ENCODE measurements at places on chromosomes 5 and 9.

- no peak for DNase-seq
Measured at GRCh38 chr9:110136802-110137201, 71.2 kb downstream of the C9orf152 start.

DNA sequence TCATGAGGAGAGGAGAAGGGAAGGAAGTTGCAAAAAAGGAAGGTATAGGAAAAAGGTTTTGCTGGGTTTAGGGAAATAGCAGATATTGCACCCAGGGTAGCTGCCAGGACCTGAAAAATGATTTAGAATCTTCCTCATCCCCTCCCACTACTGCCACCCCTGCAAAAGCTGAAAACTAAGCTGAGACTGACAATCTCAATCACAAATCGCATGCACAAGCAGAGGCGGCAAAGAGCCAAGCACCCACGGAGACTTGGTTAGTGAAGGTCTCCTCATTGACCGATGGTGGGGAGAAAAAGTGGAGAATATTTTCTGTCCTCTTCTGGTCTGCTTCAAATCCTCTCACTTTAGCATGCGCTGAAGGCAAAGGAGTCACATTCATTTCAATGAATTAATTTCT is 39.1 kb upstream of the PAM start:
- no peak for DNase-seq

GRCh38 chr5:177402271-177403043 is 2.0 kb upstream of the PFN3 start:
- DNase-seq = peak; percentile 84

- peak; percentile 42 for DNase-seq
Measured at GRCh38 chr5:150141544-150142184, 14.0 kb downstream of the PDGFRB start.

GRCh38 chr5:151155775-151156506 is 1.6 kb downstream of the ANXA6 start:
- no peak for DNase-seq

DNA sequence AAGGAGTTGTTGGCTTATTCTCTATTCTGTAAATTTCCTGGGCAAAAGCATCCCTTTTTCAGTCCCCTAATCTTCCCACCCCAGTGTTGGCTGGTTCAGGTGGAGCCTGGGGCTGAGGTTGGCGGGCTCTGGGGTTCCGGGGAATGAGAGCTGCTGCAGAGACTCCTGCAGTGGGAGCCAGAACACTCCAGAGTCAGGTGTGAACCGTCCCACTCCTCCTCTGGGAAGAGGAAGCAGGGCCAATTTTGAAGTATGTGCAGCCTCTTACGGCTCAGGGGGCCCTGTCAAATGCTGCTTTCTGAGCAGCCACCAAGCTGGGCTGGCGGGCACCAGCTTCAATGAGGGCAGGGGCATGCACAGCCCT is 42.8 kb downstream of the JADE2 start:
- no peak for DNase-seq

GRCh38 chr9:131739959-131740648 is at the start of gene RAPGEF1:
TSS of gene RAPGEF1 (minus strand) at chr9:131740076. CDS start at chr9:131739830, 246 bp downstream.
- peak; percentile 45 for DNase-seq

GRCh38 chr5:115736004-115736689 is 80.3 kb downstream of the CDO1 start:
- DNase-seq = no peak

- no peak for DNase-seq
Measured at GRCh38 chr5:14063691-14064090, 79.5 kb upstream of the TRIO start.

GRCh38 chr5:33563983-33564908 is 123.5 kb downstream of the TARS1 start:
- no peak for DNase-seq

Data from ACHN (cell line).